ENCODE measurements at places on chromosomes 7 and 10.

DNA sequence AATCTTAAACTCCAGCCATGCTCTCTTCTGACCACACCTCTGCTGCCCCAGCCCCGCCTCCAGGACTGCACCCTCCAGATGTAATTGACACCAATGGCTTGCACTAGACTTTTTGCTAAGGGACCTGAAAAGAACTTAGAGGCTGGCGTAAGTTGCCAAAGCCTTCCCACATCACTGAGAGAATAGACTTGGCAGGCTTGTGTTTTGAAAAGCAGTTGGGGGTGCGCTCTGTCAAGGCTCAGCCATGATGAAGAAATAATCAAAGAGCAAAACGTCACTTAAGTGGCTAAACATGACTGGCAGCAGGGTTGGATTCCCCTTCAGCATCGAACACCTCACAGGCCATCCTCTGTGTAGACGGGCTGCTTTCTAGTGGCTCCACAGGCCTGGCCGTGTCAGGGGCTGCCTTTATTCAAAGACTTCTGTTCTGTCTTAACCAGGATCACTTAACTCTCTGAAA lies 195.2 kb upstream of the C7orf33 start:
- no peak for DNase-seq

GRCh38 chr10:118986815-118987790 lies 42.4 kb upstream of the NANOS1 start:
- no peak for DNase-seq

DNA sequence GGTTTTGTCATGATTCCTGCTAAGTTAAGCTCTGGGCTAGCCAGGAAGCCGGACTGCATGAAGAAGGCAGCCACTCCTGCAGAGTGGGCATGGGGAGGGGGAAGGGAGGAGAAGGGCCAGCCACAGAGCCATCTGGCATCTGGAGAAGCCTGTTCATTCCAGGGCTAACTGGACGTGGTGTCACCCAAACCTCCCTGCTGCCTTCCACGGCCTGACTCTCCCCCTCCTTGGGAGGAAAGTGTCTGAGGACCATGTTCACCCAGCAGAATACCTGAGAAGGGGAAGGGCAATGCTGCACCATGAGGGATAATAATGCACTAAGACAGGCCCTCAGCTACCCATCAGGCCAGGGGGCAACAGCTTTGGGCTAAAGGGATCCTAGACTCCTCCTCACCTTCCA lies 15.4 kb downstream of the AQP1 start:
- no peak for DNase-seq

DNA sequence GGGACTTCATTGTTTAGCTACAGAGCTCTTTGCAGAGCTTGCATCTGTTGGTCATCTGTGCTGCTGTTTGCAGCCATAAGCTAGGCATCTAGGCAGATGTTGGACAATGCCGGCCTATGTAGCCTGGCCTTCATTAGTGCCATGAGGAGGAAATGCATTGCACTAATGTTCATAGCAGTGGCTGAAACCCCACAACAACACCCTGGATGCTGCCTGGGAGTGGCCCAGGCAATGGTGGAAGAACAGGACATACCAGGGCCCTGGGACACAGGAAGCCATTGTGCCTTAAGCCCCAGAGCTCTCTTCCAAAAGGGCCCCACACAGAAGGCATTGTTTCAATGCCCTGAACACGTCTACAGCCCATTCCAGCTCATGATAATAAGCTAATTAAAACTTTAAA lies 131.5 kb upstream of the LYZL1 start:
- no peak for DNase-seq

GRCh38 chr7:37074370-37074769 lies 350.1 kb upstream of the AOAH start:
- DNase-seq, result no peak

DNA sequence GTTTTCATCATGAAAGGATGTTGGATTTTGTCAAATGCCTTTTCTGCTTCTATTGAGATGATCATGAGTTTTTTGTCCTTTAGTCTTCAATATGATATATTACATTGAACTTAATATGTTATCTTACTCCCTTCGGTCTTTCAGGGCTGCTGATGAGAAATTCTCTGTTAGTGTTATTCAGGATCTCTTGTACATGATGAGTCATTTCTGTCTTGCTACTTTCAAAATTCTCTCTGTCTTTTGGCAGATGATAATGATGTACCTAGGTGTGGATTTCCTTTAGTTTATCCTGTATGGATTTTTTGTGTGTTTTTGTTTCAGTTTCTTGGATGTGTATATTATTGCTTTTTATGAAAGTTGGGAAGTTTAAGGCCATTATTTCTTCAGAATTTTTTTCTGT lies 320.9 kb upstream of the NPSR1 start:
- no peak for DNase-seq

DNA sequence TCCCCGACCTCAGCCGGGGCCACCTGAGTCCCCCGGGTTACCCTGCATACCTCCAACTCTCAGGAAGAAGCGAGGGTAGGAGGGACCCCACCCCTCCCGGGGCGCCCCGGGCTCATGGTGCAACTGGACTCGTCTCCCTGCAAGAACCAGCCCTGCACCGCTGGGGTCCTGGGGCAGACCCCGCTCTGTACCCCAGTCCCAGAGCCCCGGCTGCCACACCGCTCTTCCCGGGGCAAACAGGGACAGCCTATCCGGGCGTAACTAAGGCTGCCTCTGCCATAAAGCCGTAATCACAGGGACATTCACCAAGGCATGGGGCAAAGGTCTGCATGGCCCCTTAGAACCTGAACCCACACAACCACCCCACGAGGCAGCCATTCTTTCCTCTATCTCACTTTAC lies 6.7 kb upstream of the MAFK start:
- DNase-seq, result no peak

- no peak for DNase-seq
Measured at GRCh38 chr7:78178319-78178718, 379.7 kb downstream of the PHTF2 start.

GRCh38 chr10:102675011-102675665 lies 30.9 kb downstream of the TRIM8 start:
- DNase-seq, result no peak

DNA sequence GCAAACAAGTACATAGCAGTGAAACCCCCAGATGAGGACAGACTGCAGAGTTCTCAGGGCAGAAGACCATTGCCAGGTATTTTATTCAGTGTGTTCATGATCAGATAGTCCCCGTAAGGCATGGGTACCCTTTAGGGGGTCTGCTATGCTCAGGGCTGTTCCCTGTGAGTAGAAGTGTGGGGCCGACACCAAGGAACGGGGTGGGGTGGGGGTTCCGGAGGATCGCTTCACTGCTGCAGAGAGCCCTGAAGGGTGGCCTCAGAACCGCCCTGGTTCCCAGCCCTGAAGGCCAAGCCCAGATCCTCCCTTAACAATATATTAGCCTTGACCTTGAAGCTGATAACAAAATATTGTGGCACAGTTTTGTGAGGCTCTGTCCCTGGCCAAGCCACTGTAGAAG lies 89.6 kb downstream of the ACTR3B start:
- no peak for DNase-seq

Measured in stimulated activated naive CD4-positive, alpha-beta T cell (primary cell).